ENCODE measurements at places on chromosomes 6 and 20.

- no peak for DNase-seq
Observed at GRCh38 chr6:168064226-168064807, 14.7 kb downstream of the FRMD1 start.

DNA sequence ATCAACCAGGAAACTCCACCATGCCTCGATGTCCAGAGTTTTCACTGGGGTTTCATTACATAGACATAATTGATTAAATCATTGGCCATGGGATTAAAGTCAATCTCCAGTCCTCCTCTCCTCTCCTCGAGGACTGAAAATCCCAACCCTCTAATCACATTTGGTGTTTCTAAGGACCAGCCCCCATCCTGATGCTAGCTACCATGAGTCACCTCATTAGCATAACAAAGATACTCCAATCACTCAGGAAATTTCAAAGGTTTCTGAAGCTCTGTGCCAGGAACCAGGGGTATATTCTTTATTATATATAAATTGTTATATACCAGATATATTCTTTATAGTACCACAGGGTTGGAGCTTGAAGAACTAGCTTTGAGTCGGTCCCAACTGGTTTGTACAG is 212.9 kb upstream of the PRND start:
- DNase-seq, result no peak

GRCh38 chr6:66508433-66508832 is 801.4 kb upstream of the EYS start:
- no peak for DNase-seq

DNA sequence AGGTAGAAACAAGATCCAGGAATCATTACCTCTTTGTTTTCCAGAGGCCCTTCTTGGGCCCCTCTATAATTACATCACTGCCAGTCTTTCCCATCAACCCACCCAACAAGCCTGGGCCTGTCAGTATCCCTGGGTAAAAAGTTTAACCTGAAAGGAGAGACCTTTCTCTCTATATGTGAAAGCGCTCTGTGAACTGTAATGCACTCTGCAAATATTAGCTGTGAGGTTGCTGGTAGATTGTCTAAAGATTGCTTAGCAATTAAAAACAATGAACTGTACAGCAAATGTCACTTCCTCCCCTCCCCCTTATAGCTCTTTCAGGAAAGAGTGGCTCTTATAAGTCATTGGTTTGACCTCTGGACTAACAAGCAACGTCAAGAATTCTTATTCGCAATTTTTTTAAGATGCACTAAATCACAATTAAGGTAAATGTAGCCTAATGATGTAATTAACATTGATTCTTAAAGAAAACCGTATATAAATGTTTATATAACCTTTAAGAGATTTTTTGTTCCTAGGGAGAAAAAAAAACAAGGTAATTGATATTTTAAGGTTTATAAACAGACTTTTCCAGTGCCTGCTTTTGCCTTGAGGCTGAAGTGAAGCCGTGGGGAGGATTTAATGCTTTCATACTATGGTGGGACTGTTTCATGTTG is 18.4 kb downstream of the ECT2L start:
- DNase-seq, result no peak

DNA sequence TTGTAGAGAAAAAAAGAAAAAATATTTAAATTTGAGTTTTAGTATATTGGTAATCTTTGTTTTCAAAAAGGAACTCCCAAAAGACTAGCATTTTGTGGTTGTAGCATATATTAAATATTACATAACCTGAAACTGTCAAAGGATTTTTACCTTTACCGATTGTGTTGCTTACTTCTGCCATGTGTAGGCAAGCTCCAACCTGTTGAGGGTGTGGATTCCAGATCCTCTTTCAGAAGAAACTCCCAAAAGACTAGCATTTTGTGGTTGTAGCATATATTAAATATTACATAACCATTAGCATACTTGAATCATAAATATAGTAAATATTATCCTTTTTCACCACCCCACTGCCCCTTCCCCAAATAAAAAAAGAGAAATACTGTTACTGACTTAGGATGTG is 3.2 kb downstream of the DSE start:
- DNase-seq, result no peak

All from heart left ventricle (tissue), 16 donors.